Dorsolateral prefrontal cortex (tissue), 122 donors: ENCODE measurements at places on chromosomes 16 and 17. TPM values are rescaled to one million over a fixed set of nuclear protein-coding genes. Genes with fewer than 3 reads are reported as not detected.

The ARHGDIG gene
- total RNA-seq, result 119 TPM

The DHRS11 gene
- total RNA-seq, result 35.1 TPM

GRCh38 chr16:60271025-60271771 is 1537.1 kb upstream of the GOT2 start:
- no peak for DNase-seq

DNA sequence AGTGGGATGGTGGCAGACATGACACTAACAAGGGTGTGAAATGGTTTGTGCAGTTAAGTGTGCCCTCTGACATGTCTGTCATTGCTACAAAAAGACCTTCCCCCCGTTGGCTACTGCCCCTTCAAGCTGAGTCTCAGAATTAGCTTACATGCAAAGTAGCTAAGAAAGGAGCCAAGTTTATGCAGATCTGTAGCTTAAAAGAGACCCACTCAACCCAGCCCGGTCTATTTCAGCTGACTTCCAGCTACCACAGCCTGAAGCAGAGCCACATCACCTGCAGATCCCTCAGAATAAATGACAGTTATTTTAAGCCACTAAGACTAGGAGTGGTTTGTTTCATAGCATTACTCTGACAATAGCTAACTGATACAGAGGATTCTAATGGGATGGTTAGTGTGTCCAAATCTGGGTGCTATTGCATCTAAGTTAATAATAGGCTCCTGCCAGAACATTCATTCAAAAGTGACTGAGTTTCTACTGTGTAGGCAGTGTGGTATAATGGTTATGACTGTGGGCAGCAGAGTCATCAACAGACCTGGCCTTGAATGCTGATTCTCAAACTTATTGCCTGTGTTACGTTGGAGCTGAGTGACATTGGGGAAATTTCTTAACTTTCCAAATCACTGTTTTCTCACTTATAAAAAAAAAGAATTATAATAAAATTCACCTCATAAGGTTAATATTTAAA is 11.7 kb downstream of the C17orf67 start:
- DNase-seq, result no peak

GRCh38 chr17:80888276-80889160 is 103.1 kb upstream of the CHMP6 start:
- DNase-seq, result no peak

GRCh38 chr17:63278728-63279442 is 167.2 kb downstream of the CYB561 start:
- DNase-seq, result no peak

DNA sequence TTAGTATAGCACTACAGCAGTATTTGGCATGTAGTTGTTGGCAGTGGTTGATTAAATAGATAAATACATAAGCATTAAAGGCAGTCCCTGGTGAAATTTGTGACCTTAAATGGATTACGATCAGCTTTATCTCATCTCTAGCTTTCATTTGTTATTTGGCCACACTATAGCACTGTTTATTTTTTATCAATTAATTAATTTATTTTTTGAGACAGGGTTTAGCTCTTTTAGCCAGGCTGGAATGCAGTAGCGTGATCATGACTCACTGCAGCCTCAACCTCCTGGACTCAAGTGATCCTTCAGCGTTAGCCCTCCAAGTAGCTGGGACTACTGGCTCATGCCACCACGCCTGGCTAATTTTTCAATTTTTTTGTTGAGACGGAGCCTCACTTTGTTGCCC is 18.7 kb upstream of the ARHGAP17 start:
- DNase-seq, result no peak

DNA sequence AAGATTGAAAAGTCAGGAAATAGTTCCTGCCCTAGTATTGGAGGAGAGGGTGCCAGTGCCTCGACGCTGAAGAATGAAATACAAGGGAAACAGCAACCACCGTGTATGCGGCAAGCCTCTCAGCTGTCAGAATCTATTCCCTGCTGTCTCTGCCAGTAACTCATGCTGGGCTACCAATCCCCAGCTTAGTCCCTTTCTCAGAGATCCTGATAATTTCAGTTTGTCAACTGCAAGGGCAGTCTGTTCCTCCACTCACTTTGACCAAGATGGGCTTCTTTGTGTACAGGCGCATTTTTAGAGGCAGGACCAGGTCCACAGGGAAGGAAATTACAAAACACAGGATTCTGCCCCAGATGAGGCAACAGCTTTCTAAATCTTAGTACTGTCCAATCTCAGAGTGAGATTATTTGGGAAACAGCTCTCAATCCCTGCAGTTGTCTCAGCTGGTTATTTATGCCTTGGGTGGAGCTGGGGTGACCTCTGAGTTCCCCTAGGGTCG is 1.3 kb downstream of the NQO1 start:
- DNase-seq, result no peak

- no peak for DNase-seq
Measured at GRCh38 chr16:4070936-4071335, 45.3 kb downstream of the ADCY9 start.
